Fibroblast of skin of left quadriceps (primary cell): ENCODE measurements at places on chromosomes 11 and 22.
A peak's percentile ranks its signal among the peaks of the same experiment; 100 is the strongest.

DNA sequence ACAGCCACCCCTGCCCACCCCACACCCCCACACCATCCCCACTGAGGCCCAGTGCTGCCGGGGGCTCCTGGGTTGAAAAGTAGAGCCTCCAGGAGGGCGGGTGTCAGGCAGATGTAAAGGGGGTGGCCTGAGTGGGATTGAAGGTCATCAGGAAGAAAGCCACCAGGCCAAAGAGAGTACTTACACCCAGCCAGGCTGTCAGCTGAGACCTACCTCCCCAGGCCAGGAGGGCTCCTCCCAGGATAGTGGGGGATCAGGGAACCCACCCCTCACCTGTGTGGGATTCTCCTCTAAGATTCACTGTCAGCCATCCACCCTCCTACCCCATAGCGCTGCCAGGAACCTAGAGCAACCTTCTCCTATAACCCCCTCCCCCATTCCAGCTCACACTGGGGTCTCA lies 17.2 kb upstream of the FCHSD2 start:
- no peak for DNase-seq

- DNase-seq: peak; percentile 15
Observed at GRCh38 chr22:22928666-22929380, 41.2 kb downstream of the IGLL5 start.

- DNase-seq: no peak
Observed at GRCh38 chr11:77411137-77411707, 62.7 kb downstream of the PAK1 start.

GRCh38 chr11:77081381-77081851 lies 14.6 kb downstream of the CAPN5 start:
- no peak for DNase-seq

GRCh38 chr11:68261006-68261405 lies 10.8 kb downstream of the C11orf24 start:
- DNase-seq: no peak

DNA sequence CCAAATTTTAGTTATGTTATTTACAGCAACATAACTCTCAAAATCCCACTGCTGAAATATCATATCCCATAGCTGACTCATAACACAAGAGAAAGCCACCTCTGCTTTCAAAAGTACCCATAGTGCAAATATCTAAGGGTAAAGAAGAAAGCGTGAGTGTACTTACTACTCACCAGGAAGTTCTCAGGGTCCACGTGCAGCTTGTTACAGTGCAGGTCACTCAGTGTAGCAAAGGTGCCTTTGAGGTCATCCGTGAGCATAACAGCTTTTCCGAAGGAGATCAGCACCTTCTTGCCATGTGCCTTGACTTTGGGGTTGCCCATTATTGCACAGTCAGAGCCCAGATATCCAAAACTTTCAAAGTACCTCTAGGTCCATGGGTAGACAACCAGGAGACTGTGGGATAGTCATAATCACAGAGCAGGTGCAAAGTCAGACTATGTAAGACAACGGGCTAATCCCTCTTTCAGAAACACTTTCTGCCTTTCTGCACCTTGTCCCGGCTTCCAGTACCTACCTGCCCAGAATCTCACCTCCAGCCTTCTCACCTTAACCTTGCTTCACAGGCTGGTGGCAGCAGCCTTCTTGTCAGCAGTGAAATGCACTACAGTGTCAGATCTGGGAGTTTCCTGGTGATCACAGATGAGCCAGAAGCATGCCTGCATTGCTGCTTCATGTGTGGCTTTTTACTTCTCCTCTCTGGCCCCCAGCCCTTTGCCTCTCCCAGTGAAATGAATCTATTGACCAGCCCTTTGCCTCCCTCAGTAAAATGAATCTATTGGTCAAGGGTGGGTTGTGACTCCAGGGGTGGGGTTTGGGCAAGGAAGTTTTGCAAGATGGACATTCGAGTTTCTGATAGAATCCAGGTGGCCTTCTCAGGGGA lies 6.5 kb downstream of the HBG1 start:
- DNase-seq: no peak

DNA sequence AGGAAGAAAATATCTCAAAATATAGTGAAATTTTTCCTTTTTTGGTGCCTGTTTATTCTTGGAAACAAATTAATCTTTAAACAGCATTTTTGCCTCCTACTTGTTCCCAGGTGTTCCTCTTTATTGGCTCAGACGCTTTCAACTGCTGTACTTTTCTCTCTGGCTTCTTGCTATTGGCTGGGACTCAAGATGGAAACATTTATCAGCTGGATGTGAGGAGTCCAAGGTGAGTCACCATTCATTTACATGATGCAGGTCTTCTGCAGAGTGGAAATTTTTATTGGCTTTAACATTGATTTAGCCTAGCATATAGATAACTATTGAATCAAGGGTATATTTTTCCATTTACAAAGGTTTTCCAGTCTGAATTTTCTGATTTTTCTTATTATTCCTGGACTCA lies 34.4 kb upstream of the DNAJB13 start:
- DNase-seq: no peak

GRCh38 chr11:29135504-29135903 lies 881.3 kb downstream of the KCNA4 start:
- peak; percentile 26 for DNase-seq

GRCh38 chr22:40479887-40480538 lies 109.6 kb downstream of the SGSM3 start:
- DNase-seq: no peak

DNA sequence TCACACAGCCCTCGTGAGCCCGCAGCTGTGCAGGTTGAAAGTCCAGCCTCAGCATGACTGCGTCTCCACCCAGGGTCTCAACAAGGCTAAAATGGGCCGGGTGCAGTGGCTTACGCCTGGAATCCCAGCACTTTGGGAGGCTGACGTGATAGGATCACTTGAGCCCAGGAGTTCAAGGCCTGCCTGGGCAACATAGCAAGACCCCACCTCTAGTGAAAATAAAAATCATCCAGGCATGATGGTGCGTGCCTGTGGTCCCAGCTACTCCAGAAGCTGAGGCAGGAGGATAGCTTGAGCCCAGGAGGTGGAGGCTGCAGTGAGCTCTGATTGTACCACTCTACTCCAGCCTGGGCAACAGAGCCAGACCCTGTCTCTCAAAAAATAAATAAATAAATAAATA lies 100.8 kb upstream of the PRR5 start:
- DNase-seq: no peak

GRCh38 chr22:37462983-37463382 lies 23.2 kb downstream of the MFNG start:
- DNase-seq: no peak

GRCh38 chr11:1072116-1072820 lies 2.4 kb upstream of the MUC2 start:
- no peak for DNase-seq

- no peak for DNase-seq
Observed at GRCh38 chr22:28795932-28796856, 4.2 kb downstream of the XBP1 start.

DNA sequence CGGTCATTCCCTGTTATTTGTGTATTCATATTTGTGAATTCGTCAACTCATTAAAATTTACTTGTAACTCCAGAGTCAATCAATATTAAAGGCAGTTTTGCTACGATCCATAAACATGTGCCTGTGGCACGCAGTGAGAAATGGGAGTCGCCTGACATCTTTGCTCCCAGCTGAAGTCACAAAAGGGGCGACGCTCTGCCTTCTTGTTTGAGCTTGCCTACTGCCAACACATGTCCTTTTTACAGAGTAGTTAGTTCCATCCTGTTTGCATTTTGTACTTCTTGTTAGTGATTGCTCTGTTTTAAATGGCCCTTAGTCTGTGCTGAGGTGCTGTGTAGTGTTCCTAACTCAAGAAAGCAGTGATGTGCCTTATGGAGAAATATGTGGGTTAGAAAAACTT lies 305.3 kb downstream of the ETS1 start:
- DNase-seq: no peak

- no peak for DNase-seq
Observed at GRCh38 chr22:30731658-30732057, 37.0 kb downstream of the OSBP2 start.

DNA sequence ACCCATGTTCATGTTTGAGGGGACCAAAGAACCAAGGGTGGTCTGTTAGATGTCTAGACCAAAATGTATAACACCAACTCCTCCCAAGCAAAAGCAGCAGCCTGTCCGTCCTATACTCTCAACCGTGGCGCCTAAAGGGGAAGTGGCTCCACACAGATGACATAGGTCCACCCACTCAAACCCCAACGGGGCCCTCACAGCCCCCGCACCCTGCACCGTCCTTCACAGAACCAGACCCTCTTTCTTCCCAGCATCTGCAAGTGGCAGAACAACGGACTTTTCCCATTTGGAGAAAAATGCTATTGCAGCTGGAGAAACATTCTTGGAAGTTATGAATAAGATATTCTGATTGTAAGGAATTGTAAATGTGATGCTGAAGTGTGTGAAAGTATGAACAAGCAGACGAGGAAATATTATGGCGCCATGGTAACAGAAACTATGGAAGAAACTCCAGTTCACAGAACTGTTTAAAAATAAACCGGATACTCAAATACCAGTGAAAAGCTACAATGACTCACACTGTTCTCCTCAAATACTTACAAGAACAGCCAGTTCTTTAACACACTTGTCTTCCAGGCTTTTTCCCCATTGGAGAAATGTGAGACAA lies 76.5 kb upstream of the ARFGAP3 start:
- DNase-seq: peak; percentile 85

- no peak for DNase-seq
Observed at GRCh38 chr11:2134022-2135010, 4.9 kb downstream of the IGF2 start.

DNA sequence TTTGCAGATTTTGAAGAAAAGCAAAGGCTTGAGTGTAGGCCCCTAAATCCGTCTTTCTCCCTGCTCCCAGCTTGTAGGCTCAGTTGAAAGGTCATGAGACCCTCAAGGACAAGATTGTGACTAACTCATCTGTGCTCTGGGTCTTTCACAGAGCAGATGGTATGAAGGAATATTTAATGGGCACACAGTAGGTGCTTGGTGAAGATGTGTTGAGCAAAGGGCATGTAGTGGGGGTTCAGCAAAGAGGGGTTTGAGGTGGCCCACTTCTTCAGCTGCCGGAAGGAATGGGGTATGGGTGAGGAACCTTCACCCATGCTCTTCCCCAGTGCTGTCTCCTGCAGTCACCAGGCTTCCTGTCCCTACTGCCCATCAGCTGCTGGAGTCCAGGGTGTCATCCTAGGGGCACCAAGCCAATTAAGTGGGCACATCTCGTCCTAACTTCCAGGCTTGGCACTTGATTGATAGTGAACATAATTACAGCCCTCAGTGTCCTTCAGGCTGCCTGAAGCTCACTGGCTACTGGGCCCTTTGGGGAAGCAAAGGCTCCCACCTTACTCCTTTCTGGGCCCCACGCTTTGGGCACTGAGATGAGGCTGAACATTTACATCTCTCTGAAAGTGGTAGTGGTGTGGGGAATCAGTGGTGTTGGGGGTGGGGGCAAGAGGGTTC lies 15.0 kb downstream of the DGAT2 start:
- DNase-seq: no peak

- DNase-seq: peak; percentile 77
Observed at GRCh38 chr22:47836957-47837356, 1074.5 kb downstream of the TBC1D22A start.

- no peak for DNase-seq
Observed at GRCh38 chr11:596374-596773, 19.4 kb downstream of the IRF7 start.

- no peak for DNase-seq
Observed at GRCh38 chr22:34105461-34106062, 185.3 kb upstream of the LARGE1 start.
